ENCODE measurements at places on chromosomes 12 and 14.

DNA sequence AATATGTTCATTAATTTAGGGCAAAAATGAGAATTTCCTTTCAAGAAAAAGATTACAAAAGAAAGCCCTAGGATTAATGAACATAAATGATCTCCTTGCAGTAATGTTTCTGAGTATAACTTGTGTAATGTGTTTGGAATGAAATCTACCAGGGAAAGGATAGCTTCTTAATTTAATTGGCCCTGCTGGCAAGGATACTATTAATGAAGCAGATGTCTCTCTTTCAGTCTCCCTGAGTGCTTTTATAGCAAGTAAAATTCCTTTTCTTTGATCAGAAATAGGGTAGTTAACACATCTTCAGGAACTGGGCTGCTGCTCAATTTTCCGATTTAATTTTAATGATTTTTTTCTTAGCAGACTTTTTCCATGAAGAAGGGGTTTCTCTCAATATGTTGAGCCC lies 379.4 kb upstream of the PDE3A start:
- no peak for DNase-seq

- DNase-seq: no peak
These were observed 154.2 kb downstream of the APAF1 start for GRCh38 chr12:98799146-98799810.

DNA sequence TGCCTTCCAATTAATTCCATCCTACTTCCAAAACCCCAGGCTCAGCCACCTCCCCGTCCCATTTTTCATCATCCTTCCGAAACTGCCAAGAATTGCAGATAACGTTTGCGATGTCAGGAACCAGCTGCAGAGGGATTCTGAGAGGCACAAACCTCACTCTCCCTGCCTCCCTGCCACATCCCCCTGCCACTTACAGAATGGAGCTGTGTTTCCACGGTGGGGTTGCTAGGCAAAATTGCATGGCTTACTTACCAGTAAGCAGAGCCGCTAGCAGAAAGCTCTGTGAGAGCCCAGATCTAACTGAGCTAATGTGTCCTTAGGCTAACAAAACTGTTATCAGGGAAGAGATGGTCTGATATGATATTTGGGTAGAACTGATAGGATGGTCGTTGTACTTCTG lies 127.4 kb downstream of the KCNK10 start:
- DNase-seq: no peak

DNA sequence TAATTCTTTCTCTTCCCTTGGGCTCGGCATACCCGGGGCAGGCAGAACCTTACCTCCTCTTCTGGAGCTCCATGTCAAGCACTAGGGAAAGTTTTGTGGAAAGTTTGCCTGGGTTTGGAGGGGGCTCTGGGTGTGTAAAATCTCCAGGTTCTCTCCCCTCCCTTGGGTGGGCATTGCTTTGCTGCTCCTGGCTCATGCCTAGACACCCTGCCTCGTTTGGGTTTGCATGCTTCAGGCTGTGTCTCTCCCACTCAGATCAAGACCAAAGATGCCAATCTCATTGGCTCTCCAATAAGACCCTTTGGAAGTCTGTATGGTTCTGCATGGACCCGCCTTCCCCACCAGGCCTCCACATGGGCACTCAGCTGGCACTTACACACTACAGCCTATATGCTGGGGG lies 6.2 kb upstream of the KRT2 start:
- no peak for DNase-seq

- no peak for DNase-seq
These were observed 8.6 kb downstream of the FGD6 start for GRCh38 chr12:95208678-95209077.

GRCh38 chr14:100620255-100621100 lies 33.3 kb upstream of the BEGAIN start:
- DNase-seq: no peak

GRCh38 chr12:58695263-58695662 lies 225.0 kb downstream of the LRIG3 start:
- DNase-seq: no peak

DNA sequence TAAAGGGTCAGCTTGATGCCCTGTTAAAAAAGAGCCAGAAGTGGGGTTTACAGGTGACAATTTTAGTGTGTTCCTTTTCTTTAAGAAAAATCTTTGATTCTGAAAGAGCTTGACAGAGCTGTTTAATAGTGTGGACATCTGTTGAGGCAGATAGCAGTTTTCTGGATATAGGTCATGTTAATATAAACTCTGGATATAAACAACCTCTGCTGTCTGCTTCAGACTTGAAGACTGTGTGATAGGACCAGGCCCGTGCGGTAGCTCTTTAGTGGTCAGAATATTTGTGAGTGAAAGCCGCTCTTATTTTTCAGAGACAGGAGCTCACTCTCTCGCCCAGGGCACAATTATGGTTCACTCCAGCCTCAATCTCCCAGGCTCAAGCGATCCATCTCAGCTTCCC lies 439.9 kb upstream of the RGS6 start:
- no peak for DNase-seq

GRCh38 chr12:4432878-4433744 lies 12.5 kb downstream of the FGF6 start:
- no peak for DNase-seq

- no peak for DNase-seq
These were observed 1097.3 kb downstream of the SLC16A7 start for GRCh38 chr12:60693019-60693626.

DNA sequence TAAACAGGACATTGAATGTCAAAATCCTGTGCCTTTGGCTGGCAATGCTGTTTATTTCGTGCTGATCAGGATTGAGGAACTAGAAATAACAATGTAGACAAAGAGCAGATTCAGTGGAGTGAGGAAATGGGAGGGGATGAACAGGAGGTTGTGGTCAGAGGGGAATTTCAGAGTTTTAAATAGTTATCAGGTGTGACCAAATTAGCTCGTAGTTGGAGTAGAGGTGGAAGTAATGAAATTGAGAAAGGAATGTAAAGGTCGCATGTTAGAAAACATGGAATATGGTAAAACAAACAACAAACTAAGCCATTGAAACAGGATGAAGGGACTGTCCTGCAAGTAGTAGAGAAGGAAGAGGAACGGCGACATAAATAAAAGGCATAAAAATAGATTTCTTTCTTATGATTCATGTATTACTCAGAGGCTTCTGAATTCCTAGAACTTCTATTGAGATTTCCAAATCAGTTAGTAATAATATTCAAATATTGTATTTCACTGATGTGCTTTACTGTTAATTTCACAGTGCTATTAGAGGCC lies 9.5 kb upstream of the SAV1 start:
- no peak for DNase-seq

DNA sequence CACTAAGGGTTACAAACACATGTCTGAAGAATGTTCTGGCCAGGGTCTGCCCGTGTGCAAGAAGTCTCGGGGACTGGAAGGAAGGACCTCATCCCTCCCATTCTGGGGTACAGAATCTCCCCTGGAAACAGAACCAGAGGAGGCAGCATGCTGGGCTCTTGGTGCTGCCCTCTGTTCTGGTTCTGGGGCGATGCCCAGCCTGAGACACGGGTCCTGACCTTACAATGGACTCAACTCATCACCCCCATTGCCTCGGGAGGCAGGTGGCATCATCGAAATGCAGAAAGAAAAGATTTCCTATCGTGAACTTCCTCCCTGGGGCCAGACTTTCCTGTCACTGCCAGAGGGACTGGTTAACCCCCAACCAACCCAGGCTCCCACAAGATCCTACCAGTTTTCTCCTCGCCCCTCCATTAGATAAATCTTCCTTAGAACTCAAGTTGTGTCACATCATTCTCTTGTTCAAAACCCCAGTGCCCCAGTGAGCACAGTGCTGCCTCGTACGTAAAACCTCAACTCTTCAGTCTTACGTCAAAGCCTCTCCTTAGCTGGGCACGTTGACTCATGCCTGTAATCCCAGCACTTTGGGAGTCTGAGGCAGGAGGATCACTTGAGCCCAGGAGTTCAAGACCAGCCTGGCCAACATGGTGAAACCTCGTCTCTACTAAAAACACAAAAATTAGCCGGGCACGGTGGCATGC lies 52.1 kb downstream of the PSMA6 start:
- DNase-seq: no peak

- no peak for DNase-seq
These were observed 243.3 kb upstream of the AVPR1A start for GRCh38 chr12:63394349-63394748.

GRCh38 chr12:6377667-6377994 lies 2.3 kb upstream of the SCNN1A start:
- DNase-seq: no peak

DNA sequence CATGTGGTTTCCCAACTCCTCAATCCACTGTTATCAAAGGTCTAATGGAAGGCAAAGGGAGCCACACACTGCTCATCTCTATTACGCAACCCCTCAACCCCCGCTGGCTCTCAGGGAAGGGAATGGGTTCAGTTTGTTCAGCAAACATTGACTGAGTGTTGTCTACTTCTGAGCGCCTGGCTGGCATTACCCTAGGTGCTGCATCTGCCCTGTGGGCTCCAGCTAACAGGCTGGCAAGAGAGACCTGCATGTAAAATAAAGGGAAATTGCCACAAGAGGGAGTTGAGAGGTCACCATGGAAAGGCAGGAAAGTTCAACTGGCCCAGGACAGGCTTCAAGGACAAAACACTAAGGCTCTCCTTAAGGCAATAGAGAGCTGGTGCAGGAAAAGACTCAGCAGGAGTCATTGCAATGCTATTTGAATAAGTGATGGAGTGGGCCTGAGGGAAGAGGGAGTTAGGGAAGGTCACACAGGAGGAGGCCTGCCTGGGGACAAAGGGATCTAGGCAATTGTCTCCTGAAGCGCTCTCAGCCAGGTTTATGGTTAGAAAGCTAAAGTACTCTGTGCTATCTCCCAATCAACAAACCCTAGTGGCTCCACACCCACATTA lies 5.5 kb upstream of the ZNF740 start:
- DNase-seq: no peak

DNA sequence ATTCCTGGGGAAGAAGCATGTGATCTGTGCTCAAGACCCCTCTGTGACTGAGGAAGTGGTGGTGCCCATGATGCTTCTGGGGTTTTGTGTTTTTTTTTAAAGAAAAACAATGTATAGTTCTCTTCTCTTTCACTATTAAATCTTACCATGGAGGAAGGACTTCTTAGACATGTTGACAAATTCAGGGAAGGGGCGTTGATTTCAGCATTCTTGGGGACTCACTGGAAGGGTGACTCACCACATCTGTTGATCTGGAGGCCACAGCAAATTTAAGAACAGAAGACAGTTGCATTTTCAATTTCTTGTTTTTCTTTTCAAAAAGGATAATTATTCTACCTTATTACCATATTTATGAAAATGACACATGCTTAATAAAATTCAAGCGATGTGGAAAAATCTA lies 152.9 kb upstream of the RTL1 start:
- DNase-seq: no peak

DNA sequence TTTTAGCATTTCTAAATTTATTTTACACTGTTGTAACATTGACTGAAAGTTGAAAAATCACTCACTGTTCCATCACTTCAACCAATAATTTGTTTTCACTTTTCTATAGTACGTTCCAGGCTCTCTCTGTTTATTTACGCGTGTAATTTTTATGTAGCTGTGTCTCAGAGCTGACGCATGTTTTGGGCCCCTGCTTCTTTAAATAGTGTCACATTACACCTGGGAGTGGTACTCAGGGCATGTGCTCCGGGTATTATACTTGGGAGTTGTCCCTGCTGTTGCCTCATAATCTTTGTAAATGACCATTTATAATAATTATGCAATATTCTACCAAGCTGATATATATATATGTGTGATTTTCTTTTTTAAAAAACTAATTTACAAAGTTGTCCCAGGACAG lies 132.8 kb upstream of the CPM start:
- DNase-seq: no peak

DNA sequence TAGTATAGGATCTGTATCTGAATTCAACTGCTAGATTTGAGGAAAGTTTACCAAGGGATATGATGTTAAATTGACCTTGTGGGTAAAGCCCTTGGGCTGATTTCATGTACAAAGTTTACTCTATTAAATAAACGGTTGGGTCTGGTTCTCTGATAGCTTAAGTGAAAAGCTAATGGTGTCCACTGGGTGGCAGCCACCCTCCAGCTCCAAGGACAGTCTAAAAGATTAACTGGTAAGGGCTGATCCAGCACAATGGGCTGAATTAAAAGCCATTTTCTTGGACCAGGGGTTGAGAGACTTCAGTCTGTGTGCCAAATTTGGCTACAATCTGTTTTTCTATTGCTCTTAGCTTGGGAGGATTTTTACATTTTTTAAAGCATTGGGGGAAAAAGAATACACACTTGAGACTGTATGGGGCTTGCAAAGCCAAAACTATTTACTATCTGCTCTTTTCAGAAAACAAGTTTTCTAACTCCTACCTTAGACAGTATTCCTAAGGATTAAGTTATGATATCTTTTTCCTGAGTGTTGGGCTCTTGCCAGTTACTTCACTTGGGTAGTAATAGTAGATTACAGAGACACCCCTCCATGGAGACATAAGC lies 116.5 kb downstream of the GPHN start:
- no peak for DNase-seq

DNA sequence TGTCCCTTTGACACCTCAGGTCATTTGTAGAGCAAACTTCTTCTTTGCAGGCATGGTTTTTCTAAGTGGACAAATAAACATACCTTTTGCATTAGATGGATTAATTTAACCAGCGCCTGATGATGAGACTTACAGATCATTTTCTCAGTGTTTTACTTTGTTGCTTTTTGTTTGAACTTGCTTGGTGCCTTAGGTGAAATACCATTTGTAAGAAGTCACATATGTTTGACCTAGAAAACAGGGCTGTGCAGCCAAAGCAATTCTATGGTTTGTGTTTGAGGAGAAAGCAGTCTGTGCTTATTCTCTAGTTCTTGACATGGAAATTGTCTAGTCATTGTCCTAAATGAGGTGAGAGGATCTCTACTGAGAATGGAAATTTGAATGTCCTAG lies 111.1 kb downstream of the DIP2B start:
- DNase-seq: no peak

DNA sequence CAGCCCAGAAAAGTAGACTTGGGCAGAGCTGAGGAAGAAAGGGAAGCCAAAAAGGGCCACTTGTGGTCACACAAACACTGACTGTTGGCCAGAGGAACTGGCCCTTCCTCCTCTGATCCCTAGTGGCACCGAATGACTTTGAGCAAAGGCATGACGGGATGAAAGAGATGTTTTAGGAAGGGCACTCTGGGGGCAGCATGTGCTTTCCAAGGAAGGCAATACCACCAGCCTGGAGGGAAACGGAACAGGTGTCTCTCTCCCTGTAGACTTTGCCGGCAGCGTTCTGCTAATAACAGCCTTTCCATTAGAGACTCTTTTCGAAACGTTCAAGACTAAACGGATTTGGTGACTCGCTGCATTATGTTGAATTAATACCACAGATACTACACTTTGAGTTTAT lies 12.3 kb upstream of the FBXO21 start:
- DNase-seq: no peak

DNA sequence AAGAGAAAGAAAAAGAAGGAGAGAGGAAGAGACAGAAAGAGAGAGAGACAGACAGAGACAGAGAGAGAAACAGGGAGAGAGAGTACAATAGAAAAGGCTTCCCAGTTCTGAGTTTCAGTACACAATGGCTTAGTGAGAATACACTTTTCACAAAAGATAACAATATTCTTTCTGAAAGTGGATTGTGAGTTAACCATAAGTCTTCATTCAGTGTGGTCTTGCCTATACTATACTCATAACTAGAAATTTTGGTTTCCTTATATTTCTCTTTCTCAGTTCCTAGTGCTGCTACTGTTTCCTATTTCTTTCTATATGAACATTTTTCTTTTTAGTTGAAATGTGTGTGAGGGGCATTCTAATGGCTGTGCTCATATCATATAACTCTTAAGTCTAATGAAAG lies 9.3 kb downstream of the CD163L1 start:
- no peak for DNase-seq

All from activated naive CD8-positive, alpha-beta T cell treated with anti-CD3 and anti-CD28 coated beads, Interleukin-2, amount 50 U/mL, for 16 hours (primary cell).